ENCODE measurements at places on chromosomes 6 and 20. TPM values are rescaled to one million over a fixed set of nuclear protein-coding genes. Genes with fewer than 3 reads are reported as not detected.

The REM1 gene
- total RNA-seq, result not detected

The CDSN gene
- total RNA-seq, result not detected

The PTCRA gene
- not detected for total RNA-seq

The HCRTR2 gene
- total RNA-seq, result not detected

The CALHM4 gene
- total RNA-seq, result not detected

The NHSL1 gene
- 0.68 TPM for total RNA-seq

The RNF217 gene
- total RNA-seq, result 0.12 TPM

The BPIFA1 gene
- total RNA-seq, result not detected

The CAGE1 gene
- 0.10 TPM for total RNA-seq

The CCN5 gene
- not detected for total RNA-seq

The SERPINB1 gene
- 38.1 TPM for total RNA-seq

The SLC22A7 gene
- not detected for total RNA-seq

The WFDC6 gene
- not detected for total RNA-seq

The APCDD1L gene
- total RNA-seq, result not detected

The DNMT3B gene
- 2.6 TPM for total RNA-seq

The RPS21 gene
- 2,242 TPM for total RNA-seq

The RRBP1 gene
- 26.5 TPM for total RNA-seq

The PAK5 gene
- total RNA-seq, result not detected

The HLA-DQB2 gene
- not detected for total RNA-seq

The SLC2A10 gene
- total RNA-seq, result 0.08 TPM

The C6orf15 gene
- total RNA-seq, result not detected

The CBFA2T2 gene
- total RNA-seq, result 6.7 TPM

The PPIL6 gene
- total RNA-seq, result 0.64 TPM

The GRM1 gene
- not detected for total RNA-seq

The RIPOR3 gene
- not detected for total RNA-seq

The LGSN gene
- not detected for total RNA-seq

Data from activated naive CD8-positive, alpha-beta T cell treated with anti-CD3 and anti-CD28 coated beads for 36 hours (primary cell).